ENCODE measurements at places on chromosomes 11 and 22. TPM values are rescaled to one million over a fixed set of nuclear protein-coding genes. Genes with fewer than 3 reads are reported as not detected.

DNAJB7 gene
- not detected for total RNA-seq

GRCh38 chr11:112724496-112724790 is 236.8 kb upstream of the NCAM1 start:
- DNase-seq = no peak

GRCh38 chr22:38214302-38215056 is 12.7 kb downstream of the MAFF start:
- peak; percentile 77 for DNase-seq

DNA sequence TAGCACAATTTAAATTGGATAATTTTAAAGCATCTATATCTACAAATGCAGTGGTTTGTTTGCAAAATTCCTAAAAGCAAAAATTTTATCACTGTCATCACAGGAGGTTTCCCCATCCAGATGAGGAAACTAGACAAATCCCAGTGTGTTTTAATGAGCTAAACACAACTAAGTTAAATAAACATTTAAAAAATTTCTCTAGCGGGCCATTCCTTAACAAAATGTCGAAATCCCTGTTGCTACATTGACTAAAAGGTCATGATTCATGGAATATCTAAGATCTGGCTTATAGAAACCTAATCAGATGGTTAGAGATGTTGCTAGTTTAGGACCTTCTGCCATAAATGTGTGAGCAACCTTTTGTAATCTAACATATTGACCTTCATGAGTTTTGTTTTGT is 107.3 kb upstream of the BDNF start:
- DNase-seq = no peak

DNA sequence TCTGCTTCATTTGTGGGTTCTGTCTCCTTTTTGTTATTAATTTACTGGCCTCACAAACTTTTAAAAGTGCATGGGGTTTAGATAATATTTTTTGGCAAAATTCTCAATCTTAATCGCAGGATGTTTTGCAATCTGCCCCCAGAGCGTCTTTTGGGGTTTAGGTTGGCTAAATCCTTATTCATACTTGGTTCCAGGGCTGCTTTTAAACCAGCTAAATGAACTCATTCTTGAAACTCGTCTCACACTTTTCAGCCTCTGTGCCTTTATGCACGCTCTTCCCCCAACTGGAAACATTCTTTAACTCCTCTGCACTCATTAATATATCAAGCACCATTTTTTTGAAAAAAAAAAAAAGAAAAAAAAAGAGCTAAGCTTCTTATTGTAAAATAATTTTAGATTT is 131.7 kb downstream of the KIF18A start:
- DNase-seq = no peak

DNA sequence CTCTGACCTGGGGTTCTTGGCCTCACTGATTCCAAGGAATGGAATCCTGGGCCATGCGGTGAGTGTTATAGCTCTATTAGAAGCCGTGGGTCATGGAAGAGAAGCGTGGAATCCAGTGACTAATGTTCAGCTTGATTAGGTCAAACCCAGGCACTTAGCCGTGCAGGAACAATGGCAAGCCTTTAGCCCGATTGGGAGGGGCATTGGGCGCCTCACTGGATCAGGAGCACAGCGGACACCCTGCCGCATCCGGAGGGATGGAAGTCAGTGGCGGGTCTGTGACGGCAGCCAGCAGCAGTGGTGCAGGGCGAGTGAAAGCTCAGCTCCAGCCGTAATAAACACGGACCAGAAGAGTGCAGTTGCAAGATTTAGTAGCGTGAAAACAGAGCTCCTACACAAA is 20.5 kb upstream of the SLC17A6 start:
- DNase-seq = no peak

All from CD8-positive, alpha-beta memory T cell (primary cell).